Endothelial cell of umbilical vein (primary cell): ENCODE measurements at places on chromosomes 7 and 10. TPM values are rescaled to one million over a fixed set of nuclear protein-coding genes. Genes with fewer than 3 reads are reported as not detected.

Gene ADCYAP1R1
- total RNA-seq = not detected in 2 replicates

Gene PPP1R17
- not detected in 2 replicates for total RNA-seq

Gene NEUROG3
- not detected in 2 replicates for total RNA-seq

DNA sequence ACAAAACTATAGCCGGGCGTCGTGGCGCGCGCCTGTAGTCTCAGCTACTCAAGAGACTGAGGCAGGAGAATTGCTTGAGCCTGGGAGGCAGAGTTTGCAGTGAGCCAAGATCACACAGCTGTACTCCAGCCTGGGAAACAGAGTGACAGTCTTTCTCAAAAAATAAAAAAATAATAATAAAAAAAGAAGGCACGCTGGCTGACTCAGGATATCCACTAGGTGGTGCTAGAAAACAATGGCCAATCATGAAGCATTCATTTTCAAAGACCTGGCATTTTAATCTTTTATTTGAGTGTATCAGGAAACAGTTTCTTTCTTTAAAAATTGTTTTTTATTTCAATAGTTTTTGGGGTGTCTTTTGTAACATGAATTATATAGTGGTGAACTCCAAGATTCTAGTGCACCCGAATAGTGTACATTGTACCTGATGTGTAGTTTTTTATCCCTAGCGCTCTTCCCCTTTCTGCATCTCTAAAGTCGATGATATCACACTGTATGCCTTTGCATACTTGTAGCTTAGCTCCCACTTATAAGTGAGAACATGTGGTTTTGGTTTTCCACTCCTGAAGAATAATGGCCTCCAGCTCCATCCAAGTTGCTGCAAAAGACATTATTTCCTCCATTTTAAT, 88.6 kb downstream of the LYZL1 start:
- H3K4me1 ChIP-seq = no peaks in the 10 kb centered on the region
- no peak overlapping the region for H3K4me3 ChIP-seq
- H3K36me3 ChIP-seq = no peaks in the 10 kb centered on the region
- H3K27ac ChIP-seq = no peak overlapping the region
- DNase-seq = peak; percentile 30
- peaks cover 3% of the 10 kb centered on the region for H3K27me3 ChIP-seq

- DNase-seq = no peak
- H3K4me3 ChIP-seq = no peak overlapping the region
- peaks cover 70% of the 10 kb centered on the region for H3K27me3 ChIP-seq
- no peak overlapping the region for H3K27ac ChIP-seq
These were observed 7.5 kb downstream of the MNX1 start for GRCh38 chr7:157002819-157003421.
